ENCODE measurements at places on chromosomes 7 and 10.

- no peak for DNase-seq
Measured at GRCh38 chr7:55366461-55367070, 1.4 kb downstream of the LANCL2 start.

DNA sequence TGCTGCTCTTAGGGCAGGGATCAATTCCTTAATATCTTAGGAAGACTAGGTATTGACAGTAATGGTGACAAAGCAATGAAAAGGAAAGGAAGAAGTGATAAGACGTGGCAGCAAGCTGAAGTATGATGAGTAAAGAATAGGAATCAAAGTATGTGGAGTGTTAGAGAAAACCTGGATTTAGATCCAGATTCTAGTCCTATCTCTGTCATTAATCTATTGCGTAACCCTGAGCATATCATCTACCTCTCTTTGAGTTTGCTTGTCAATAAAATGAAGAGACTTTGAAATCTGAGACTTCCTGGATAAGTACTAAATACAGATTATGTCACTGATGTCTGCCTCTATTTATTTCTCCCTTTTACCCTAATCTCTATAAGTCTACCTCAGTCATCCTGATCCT lies 89.2 kb downstream of the PTEN start:
- DNase-seq, result no peak

DNA sequence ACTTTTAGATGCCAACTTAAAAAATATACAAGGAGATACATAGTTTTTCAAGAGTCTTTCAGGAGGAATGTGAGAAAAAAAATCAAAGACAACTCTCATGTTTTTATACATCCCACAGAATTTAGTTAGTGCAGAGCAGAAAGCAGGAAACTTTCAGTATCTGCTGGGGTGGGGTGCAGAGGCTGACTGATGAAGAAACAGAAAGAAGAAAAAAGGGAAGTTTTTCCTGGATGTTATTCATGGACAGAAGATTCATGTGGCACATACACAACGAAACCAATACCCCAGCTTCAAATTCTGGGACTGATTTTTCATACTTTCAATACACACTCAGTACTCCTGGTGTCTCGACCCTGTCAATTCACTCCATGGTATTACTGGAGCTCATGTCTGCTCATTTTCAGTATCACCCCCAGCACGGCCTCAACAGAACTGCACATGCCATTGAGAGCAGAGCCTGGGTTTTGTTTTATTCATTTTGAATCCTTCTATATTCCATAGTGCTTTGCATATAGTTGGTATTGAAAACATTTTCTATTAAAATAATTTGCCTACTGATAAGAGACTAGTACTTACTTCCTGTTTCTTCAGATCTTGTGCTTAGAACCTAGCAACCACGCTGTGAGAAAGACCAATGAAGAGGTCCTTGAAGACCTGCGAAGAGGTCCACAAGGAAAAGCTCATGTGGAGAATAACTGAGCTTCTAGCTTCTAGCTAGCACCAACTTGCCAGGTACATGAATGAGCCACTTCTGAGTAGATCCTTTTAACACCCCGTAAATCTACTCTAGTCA lies 49.0 kb downstream of the NDUFB2 start:
- no peak for DNase-seq

GRCh38 chr10:58439632-58440364 lies 54.6 kb downstream of the TFAM start:
- DNase-seq, result no peak

GRCh38 chr10:75101416-75102251 lies 9.8 kb upstream of the SAMD8 start:
- DNase-seq, result no peak

GRCh38 chr10:120735773-120736371 lies 115.3 kb upstream of the WDR11 start:
- DNase-seq, result no peak

- DNase-seq, result no peak
Measured at GRCh38 chr7:44084701-44085100, 2.4 kb upstream of the POLM start.

DNA sequence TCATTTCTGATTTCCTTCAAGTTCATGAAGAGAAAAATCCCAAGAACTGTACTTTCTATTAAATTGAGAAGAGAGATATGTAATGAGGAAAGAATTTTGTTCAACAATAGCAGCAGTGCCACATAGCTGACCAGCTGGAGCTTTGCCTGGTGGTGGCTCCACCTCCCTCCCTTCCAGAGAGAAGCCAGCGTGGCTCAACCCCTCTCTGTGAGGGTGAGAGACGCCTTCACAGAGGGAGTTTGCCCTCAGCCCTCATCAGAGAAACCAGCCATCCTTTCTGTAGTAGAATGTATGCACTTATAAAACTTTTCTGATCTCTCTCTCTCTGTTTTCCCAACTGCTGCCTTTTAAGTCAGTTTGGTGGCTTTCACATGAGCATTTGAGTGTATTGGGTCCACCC lies 20.5 kb upstream of the COL1A2 start:
- DNase-seq, result no peak

GRCh38 chr7:157012113-157012547 lies 1.7 kb upstream of the MNX1 start:
- DNase-seq, result no peak

DNA sequence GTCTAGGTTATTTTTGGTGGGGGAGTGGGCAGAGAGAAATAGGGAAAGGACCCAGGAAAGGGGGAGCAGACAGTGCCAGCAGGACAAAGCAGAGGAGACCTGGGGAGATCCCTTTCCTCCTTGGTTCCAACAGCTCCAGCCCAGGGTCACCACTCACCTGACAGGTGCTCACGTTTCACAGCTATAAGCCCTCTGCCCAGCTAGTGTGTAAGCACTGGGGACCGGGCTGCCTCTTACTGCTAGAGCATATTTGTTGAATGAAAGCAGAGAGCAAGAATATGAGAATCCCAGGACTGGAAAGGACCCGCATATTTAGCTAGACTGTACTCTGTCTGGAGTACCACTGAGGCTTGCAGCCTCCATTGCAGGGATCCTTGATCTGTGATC lies 6.7 kb downstream of the ZCCHC24 start:
- no peak for DNase-seq

DNA sequence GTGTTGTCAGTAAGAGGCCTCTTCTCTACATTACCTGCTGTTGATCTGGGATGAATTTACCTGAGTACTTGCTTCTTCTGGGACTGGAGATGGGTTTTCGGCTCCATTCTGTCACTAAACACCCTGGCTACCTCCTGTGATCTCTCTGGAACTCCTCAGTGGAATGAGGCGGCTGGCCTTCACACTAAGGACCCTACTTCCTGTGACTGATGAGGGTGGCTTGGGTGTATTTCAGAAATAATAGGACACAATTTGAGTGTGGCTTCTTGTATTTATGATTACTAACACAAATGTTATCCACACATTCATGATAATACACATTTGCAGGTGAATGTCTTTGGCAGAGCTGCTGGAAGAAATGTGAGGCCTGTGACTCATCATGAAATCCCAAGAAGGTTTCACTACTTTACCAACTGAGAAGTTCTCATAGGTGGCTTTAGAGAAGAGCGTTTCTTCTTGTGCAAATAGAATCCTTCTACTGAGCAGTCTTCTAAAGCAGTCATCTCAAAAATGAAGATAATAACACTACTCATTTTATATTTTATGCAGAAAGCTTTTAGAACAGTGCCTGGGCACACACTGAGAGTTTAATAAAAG lies 21.3 kb upstream of the EVX1 start:
- no peak for DNase-seq

- DNase-seq, result peak; percentile 21
Measured at GRCh38 chr7:44787041-44787440, 9.4 kb upstream of the PPIA start.

DNA sequence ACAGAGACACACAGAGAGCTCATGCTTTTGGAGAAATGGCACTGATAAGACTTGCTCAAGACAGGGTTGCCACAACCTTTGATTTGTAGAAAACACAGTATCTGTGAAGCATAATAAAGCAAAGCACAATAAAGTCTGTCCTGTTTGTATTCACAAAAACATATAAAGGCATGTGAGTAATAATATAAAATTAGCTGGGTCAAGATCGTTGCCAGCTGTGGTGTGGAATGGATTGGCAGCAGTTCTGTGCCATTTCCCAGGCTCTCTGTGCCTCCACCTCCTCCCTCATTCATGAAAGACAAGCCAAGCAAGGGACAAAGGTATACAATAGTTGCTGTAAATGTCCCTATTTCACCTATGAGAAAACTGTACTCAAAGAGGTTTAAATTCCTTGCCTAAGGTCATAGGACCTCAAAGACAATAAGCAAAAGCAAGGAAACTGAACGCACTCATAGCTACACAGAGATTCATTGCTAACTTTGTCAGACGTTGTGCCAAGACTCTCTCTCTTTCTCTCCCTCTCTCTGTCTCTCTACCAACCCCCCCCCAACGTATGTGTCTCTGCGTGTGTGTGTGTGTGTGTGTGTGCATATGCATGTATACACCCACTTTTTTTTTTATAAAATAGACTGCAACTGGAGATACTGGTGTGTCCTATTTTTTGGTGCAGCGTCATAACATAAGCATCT lies 31.8 kb downstream of the CHST3 start:
- no peak for DNase-seq
